ENCODE measurements at places on chromosomes 7 and 10.

DNA sequence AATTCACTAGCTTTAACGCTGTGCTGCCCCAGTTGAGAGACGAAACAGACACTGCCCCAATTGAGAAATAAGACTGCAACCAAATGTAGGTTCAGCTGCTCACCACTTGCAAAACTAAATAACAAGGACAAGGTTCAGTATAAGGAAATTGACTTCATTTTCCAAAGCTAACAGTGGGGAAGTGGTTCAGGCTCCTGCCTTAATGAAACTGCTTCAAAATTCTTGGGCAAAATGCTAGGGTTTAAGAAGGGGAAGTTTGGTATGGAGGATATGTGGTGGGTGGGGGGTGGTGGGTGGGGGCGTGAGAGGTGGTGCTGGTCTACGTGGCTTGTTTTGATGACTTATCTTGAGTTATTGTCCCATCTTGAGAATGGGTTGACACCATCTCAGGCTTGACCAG is 21.8 kb downstream of the MRPL32 start:
- no peak for DNase-seq

DNA sequence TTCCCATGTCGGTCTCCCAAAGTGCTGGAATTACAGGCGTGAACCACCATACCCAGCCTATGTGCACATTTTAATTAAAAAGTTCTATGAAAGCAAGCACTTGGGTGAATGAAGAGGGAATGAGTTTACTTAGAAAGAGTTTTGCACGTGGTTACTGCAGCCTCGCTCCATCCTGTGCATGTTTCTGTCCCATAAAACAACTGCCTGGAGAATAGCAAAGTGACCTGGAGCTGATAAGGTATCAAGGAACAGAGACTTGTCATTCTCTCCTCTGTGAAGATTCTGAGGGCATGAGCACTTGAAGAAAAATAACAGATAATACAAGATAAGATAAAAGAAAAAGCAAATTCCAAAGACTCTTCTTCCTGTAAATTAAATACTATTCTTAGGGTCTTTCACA is 112.2 kb upstream of the JCAD start:
- no peak for DNase-seq

- DNase-seq: no peak
These were observed 13.9 kb downstream of the CREB3L2 start for GRCh38 chr7:137987968-137988367.

DNA sequence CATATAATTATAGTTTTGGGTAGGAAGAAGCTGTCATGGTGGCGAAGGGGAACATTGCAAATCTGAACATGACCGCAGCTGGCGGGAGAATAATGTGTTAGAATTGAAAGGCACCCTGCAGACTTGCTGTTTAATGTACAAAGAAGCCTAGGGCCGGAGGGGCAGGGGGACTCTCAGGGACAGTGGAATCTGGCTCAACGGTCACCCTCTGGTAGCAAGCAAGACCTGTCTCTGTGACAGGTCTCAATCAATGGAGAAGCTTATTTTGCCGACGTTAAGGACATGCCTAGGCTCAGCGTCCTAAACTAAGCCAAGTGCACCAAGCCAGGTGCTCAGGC is 177.3 kb downstream of the NSUN6 start:
- no peak for DNase-seq

GRCh38 chr10:35276889-35277288 is 59.4 kb upstream of the CCNY start:
- no peak for DNase-seq

Measured in cortex of kidney (tissue), 1 donor.